Effector memory CD4-positive, alpha-beta T cell (primary cell): ENCODE measurements at places on chromosomes 4 and X.

GRCh38 chr4:155403886-155404285 is 27.1 kb upstream of the MAP9 start:
- no peak overlapping the region for H3K4me3 ChIP-seq
- no peaks in the 10 kb centered on the region for H3K36me3 ChIP-seq
- DNase-seq = no peak
- no peak overlapping the region for H3K27ac ChIP-seq
- H3K27me3 ChIP-seq = no peaks in the 10 kb centered on the region

DNA sequence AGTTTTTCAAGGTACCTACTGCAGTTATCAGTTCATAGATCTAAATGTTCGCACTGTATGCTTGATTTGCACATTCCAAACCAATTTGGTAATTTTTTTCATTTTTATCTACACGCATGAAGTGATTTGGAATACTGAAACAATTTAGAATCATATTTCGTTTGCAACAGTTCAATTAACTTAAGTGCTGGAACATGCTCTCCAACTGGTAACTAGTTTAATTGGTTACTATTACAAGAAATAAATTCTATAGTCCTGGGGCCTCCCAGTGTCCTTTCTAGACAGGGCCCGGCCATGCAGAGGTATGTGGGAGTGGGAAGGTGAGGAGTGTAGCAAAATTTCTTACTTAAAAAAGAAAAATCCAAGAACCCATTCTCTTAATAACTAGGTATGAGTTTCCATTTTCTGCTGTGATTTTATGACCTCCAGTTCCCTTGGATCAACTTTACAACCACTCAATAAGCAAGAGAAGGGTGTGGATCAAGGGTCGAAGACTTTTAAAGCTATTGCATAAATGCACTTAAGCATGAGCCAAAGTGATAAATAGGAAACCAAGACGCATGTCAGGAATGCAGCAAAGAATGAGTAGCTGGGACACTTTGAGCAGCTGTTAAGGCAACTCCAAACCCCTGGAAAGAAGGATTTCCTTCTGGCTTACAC is 106.9 kb downstream of the PPARGC1A start:
- H3K4me1 ChIP-seq = no peaks in the 10 kb centered on the region
- DNase-seq = no peak
- no peak overlapping the region for H3K27ac ChIP-seq
- no peaks in the 10 kb centered on the region for H3K36me3 ChIP-seq

DNA sequence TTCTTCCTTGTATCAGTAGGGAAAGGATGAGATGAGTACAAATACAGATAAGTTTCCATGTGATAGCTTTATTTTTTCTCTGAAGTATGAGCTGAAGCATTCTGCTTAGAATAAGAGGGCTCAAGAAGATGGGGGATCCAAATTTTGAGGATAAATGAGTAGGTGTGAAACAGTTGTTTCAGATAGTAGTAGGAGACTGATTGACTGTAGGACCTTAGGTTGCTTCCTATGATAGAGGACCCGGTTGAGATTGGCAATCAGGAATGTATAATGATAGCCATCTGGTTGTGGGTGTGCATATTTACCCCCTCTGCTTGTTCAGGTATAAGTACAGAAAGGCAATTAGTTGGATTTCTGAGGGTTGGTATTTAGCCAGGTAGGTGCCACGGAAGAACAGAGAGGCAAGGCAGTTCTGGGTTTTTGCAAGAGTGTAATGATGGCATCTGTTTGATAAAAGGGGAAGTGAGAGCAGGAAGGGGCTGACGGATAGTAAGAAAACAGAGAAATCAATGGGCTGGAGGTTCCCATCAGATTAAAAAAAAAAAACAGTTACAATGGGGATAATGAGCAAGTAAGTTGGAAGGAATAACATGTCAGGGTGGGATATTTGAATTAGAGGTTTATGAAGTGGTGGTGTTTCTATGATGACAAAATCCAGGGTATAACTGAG is 13.7 kb downstream of the OCRL start:
- no peak for DNase-seq
- no peaks in the 10 kb centered on the region for H3K27me3 ChIP-seq
- no peak overlapping the region for H3K4me3 ChIP-seq
- no peaks in the 10 kb centered on the region for H3K36me3 ChIP-seq

DNA sequence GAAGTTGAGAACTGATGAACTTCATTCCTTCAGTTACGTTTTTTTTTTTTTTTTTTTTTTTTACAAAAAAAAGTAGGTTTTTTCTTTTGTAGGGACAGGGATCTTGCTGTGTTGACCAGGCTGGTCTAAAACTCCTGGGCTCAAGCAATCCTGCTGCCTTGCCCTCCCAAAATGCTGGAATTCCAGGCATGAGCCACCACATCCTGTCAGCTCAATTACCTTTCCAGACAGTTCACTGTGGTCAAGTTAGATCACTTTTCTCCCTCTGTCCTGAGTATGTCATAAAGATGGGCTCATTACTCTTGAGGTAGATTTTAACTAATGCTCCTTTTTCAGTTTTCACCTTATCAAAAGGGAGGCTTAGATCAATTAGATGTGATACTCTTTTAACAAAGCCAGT is 10.8 kb upstream of the NR3C2 start:
- H3K4me3 ChIP-seq = no peak overlapping the region
- no peak overlapping the region for H3K27ac ChIP-seq
- H3K36me3 ChIP-seq = no peaks in the 10 kb centered on the region
- H3K27me3 ChIP-seq = no peaks in the 10 kb centered on the region
- no peaks in the 10 kb centered on the region for H3K4me1 ChIP-seq

DNA sequence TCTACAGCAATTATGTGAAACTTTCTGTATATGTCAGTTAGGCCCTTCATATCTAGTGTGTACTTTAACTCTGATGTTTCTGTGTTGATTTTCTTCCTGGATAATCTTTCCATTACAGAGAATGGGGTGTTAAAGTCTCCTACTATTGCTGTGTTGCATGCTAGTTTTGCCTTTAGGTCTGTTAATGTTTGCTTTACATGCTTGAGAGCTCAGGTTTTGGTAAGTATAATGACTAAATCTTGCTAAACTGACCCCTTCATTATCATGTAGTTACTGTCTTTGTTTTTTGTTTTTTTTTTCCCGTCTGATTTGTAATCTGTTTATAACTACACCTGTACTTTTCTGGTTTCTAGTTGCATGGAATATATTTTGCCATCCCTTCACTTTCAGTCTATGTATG is 63.6 kb upstream of the UGT2B15 start:
- H3K36me3 ChIP-seq = no peaks in the 10 kb centered on the region
- DNase-seq = no peak
- H3K27ac ChIP-seq = no peak overlapping the region
- H3K27me3 ChIP-seq = no peaks in the 10 kb centered on the region
- H3K4me3 ChIP-seq = no peak overlapping the region

DNA sequence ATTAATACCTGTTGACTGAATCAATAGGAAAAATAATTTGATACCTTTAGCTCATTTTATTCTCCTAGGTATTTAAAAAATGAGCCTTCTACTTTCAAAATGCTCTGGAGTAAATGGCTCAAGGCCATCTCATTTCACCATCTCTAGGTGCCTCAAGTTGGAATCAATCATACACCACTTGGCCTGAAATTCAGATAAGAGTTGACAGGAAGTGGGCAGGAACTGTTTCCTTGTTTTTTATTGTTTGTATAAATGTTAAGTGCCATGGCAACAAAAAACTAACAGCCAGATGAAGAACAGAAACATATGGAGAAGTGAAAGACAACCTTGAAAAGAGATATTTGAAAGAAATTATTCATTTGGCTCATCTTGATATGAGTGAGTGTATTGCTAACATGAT is 12.4 kb downstream of the LIMCH1 start:
- no peaks in the 10 kb centered on the region for H3K4me1 ChIP-seq
- H3K4me3 ChIP-seq = no peak overlapping the region
- H3K36me3 ChIP-seq = no peaks in the 10 kb centered on the region
- no peak for DNase-seq

DNA sequence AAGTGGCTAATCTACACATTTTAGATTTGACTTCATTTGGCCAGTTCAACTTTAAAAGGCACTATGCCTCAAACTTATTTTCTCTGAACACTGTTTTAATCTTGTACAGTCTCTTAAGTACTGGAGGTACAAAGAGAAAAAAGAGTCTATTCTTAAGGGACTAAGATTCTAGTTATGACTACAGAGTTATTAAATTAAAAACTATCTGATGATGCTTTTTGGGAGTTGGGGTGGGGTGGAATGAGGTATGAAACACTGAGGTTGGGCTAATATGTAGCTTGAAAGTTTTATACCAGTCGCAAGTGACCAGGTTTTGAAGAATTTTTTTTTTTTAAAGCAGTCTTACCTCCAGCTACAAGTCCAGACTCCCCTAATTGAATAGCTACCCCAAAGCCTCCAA is 17.7 kb upstream of the GPR34 start:
- H3K4me1 ChIP-seq = no peaks in the 10 kb centered on the region
- no peak overlapping the region for H3K4me3 ChIP-seq
- no peak for DNase-seq
- H3K27ac ChIP-seq = no peak overlapping the region
- no peaks in the 10 kb centered on the region for H3K27me3 ChIP-seq

GRCh38 chrX:118189628-118190027 is 73.0 kb upstream of the KLHL13 start:
- no peaks in the 10 kb centered on the region for H3K4me1 ChIP-seq
- H3K36me3 ChIP-seq = no peaks in the 10 kb centered on the region
- no peak for DNase-seq
- no peaks in the 10 kb centered on the region for H3K27me3 ChIP-seq
- H3K4me3 ChIP-seq = no peak overlapping the region

DNA sequence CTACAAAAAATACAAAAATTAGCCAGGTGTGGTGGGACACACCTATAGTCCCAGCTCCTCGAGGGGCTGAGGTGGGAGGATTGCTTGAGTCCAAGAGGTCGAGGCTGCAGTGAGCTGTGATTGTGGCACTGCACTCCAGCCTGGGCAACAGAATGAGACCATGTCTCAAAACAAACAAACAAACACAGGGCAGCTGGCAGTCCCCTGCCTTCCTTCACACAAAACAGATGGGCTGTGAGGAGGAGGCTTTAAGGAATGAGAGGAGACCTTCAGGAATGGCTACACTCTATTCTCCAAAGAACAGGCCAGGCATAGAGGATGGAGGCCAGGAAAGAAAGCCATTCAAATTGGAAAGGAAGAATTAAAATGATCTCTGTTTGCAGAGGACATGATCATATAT is 65.6 kb upstream of the MAML3 start:
- DNase-seq = no peak
- no peaks in the 10 kb centered on the region for H3K4me1 ChIP-seq
- H3K27me3 ChIP-seq = no peaks in the 10 kb centered on the region
- no peaks in the 10 kb centered on the region for H3K36me3 ChIP-seq
- no peak overlapping the region for H3K4me3 ChIP-seq

DNA sequence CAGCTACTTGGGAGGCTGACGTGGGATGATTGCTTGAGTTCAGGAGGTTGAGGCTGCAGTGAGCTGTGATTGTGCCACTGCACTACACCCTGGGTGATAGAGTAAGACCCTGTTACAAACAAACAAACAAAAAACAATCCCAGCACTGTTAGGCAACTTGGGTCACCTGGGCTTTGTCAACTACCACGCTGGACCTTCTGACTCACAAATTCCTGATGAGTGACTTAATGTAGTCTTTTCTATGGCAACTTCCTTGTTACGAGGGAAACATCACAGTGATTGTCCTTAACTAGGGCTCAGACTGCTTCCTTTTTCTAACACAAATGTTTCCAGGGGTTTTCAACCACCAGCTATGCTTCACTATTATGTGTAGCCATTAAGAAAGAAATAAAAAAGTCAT is 128.8 kb upstream of the GPC4 start:
- H3K4me1 ChIP-seq = no peaks in the 10 kb centered on the region
- no peak overlapping the region for H3K27ac ChIP-seq
- H3K27me3 ChIP-seq = no peaks in the 10 kb centered on the region

- DNase-seq = no peak
- no peak overlapping the region for H3K27ac ChIP-seq
- H3K36me3 ChIP-seq = no peaks in the 10 kb centered on the region
- no peak overlapping the region for H3K4me3 ChIP-seq
These were observed 1139.7 kb downstream of the PCDH18 start for GRCh38 chr4:136392576-136392975.

- no peaks in the 10 kb centered on the region for H3K36me3 ChIP-seq
- no peak overlapping the region for H3K27ac ChIP-seq
- no peaks in the 10 kb centered on the region for H3K4me1 ChIP-seq
- no peak for DNase-seq
- no peak overlapping the region for H3K4me3 ChIP-seq
These were observed 49.9 kb upstream of the LRPAP1 start for GRCh38 chr4:3582091-3582475.

GRCh38 chrX:63889001-63889400 is 104.0 kb upstream of the ARHGEF9 start:
- H3K36me3 ChIP-seq = no peaks in the 10 kb centered on the region
- no peak overlapping the region for H3K4me3 ChIP-seq
- H3K27ac ChIP-seq = no peak overlapping the region
- DNase-seq = no peak
- H3K27me3 ChIP-seq = peaks cover 4% of the 10 kb centered on the region

- no peak for DNase-seq
- H3K27me3 ChIP-seq = no peaks in the 10 kb centered on the region
- H3K36me3 ChIP-seq = no peaks in the 10 kb centered on the region
- no peaks in the 10 kb centered on the region for H3K4me1 ChIP-seq
- no peak overlapping the region for H3K27ac ChIP-seq
These were observed 80.0 kb downstream of the ALPK1 start for GRCh38 chr4:112377171-112377570.

GRCh38 chrX:1231850-1232465 is 19.5 kb upstream of the CRLF2 start:
- no peaks in the 10 kb centered on the region for H3K27me3 ChIP-seq
- peaks cover 5% of the 10 kb centered on the region for H3K4me1 ChIP-seq
- no peaks in the 10 kb centered on the region for H3K36me3 ChIP-seq
- no peak for DNase-seq
- H3K4me3 ChIP-seq = no peak overlapping the region
- H3K27ac ChIP-seq = no peak overlapping the region

- H3K4me3 ChIP-seq = no peak overlapping the region
- H3K27me3 ChIP-seq = no peaks in the 10 kb centered on the region
- H3K4me1 ChIP-seq = no peaks in the 10 kb centered on the region
- no peak for DNase-seq
These were observed 2078.4 kb upstream of the TENM3 start for GRCh38 chr4:180164799-180165198.

DNA sequence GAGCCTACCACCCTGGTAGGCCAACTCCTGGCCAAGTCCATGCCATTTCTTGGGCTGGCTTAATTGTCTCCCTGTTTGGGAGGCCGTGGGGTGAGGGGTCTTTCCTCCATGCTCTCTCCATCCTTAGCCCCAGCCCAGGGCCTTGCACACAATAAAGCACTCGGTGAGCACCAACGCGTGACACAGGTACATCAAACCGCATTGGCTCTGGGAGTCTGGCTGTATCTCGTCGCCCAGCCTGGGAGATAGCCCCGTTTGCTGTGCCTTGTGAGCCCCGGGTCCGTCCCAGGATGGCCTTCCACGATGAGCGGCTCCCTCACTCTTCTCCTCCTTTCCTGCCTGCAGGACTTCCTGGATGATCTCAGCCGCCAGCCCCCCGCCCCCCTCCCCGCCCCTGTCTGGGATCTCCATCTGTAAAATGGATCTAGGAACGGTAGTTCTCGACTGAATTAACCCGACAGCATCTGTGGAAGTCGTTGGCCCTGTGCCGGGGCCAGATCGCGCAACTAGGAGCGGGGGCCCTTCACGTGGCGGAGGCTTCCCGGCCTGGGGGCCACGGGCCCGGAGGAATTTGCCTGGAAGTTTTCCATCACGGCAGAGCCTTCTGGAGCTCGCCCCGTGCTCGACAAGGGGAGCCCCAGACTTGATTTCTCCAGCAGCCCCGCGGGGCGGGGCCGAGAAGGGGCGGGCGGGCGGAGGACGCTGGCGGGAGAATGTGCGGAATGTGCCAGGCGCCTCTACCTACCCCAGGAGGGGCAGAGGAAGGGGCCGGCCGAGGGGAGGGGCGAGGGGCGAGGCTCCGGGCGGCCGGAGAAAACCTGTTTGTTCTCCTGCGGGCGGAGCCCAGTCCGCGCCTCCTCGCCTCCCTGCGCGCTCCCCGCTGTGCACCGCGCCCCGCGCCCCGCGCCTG is at the start of gene ZNF185:
ZNF185 (plus strand) TSS at position 846 of the 910 bp plus-strand sequence. CDS start 16,423 bp downstream, outside the sequence.
- peaks cover 4% of the 10 kb centered on the region for H3K27me3 ChIP-seq
- no peaks in the 10 kb centered on the region for H3K4me1 ChIP-seq
- no peaks in the 10 kb centered on the region for H3K36me3 ChIP-seq
